ENCODE measurements at places on chromosomes 6 and 20. TPM values are rescaled to one million over a fixed set of nuclear protein-coding genes. Genes with fewer than 3 reads are reported as not detected.

GRCh38 chr20:22797103-22797502 is 212.7 kb upstream of the FOXA2 start:
- no peak for DNase-seq

- DNase-seq, result no peak
Observed at GRCh38 chr6:98833057-98833306, 1.4 kb upstream of the POU3F2 start.

DNA sequence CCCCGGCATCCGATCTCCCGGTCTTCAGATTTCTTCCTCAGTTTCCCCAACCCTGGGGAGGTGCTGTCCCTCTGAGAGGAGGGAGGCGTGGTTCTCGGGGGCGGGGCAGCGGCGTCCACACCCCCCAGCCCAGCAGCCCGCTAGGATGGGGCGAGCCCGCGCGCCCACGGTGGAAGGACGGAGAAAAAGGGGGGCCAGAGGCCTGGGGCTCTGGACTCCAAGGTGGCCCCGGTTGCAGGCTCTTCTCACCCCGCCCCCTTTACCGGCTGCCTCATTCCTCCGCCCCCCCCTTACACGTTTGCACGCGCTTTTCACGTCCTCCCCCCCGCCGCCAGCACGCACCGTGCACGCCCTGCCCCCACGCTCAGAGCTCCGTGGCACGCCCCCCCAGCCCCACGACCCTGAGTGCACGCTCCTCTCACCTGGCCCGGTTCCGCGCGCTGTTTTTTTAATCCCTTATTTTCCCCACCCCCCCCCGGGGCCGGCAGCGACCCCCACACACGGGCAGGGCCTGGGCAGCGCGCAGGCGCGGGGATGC is 402 bp downstream of the ZBTB12 start:
- DNase-seq, result peak; percentile 82

- DNase-seq, result no peak
Observed at GRCh38 chr6:6525933-6526332, 62.6 kb upstream of the LY86 start.

GRCh38 chr20:5146099-5146668 is 19.4 kb downstream of the CDS2 start:
- no peak for DNase-seq

DNA sequence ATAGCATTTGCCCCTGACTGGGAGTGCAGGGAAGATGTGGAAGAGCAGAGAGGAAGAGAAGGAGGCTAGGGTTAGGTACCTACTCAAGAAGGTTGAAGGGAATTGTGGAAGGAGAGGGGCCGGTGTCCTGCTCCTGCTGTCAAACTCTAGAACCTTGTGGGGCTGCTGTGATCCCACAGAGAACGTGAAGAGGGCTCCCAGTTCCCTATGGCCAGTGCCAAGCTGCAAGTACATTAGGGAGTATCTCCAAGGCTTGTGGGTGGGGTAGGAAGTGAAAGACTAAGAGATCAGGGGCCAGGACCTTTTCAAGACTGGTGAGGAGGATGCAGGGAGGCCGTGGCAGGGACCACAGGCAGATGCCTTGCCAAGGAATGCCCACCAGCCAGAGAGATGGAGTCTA is 263.4 kb downstream of the CDH26 start:
- no peak for DNase-seq

- DNase-seq, result peak; percentile 43
Observed at GRCh38 chr6:34512738-34513115, 43.4 kb downstream of the SPDEF start.

GRCh38 chr6:111711984-111712752 is 106.5 kb upstream of the TRAF3IP2 start:
- peak; percentile 56 for DNase-seq

OPRL1 gene
- 0.94 TPM for total RNA-seq
